Right forelimb (tissue), 1 donor: ENCODE measurements at places on chromosomes 3 and 15.
A peak's percentile ranks its signal among the peaks of the same experiment; 100 is the strongest.

GRCh38 chr3:279325-279724 is 82.8 kb downstream of the CHL1 start:
- DNase-seq, result no peak

GRCh38 chr3:186682812-186683211 is 17.0 kb downstream of the HRG start:
- no peak for DNase-seq

DNA sequence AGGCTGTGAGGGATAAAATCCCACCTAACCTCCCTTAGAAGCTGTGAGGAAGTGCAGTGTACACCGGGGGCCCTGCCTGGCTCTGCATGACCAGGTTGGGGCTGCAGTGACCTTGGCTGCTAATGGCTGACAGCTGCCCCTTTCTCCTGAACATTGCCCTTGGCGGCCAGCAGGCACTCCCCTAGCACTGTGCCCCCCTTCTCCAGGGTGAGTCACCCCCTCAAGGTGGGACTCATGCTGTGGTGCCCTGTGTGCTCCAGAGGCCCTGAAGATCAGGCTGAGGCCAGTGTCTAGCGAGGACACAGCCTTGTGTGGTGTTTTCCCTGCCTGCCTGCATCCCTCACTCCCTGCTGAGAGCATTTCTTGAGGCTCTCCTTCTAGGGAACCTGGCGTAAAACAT is 21.0 kb upstream of the FGD5 start:
- DNase-seq, result peak; percentile 22

- DNase-seq, result no peak
Observed at GRCh38 chr3:109806929-109807328, 469.6 kb upstream of the DPPA4 start.

GRCh38 chr3:11924518-11924917 is 77.8 kb upstream of the TAMM41 start:
- no peak for DNase-seq

GRCh38 chr3:11381141-11381540 is 108.9 kb downstream of the ATG7 start:
- DNase-seq, result no peak

- no peak for DNase-seq
Observed at GRCh38 chr3:44883213-44883955, 9.0 kb downstream of the TGM4 start.

- no peak for DNase-seq
Observed at GRCh38 chr3:8931342-8931741, 31.9 kb downstream of the RAD18 start.

DNA sequence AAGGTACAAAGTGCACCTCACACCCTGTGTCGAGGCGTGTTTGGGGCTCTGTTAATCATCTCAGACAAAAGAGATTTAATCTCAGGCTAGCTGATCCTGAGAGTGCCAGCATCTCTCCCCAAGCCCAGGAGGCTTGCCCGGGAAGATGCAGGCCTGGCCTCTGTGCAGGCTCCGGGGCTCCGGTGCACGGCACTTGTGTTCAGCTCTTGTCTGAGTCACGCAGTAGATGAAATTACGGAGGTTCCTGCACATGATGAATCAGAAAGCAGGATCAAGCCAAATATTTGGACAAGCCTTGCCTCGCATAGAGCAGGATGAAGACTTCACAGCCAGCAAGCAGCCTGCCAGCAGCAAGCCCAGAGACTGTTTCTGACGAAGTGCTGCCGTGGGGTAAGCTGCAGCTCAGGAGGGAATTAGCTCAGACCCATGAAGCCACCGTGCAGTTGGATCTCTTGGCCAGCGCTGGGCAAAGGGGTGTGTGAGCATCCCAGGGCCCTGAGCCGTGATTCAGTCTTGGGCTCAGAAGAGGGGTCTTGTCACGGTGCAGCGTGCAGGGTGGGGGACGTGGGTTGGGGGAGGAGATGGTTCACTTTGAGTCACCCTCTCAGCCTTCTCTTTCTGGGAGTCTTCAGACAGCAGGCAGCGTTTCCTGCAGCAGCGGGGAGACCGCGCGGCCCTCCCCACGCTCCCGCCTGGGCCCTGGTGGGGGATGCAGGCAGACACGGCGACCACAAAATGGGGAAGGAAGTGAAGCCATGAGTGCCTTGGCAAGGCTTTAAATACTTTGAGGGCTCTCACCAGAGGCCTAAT is 89.2 kb upstream of the MEF2A start:
- peak; percentile 60 for DNase-seq

- DNase-seq, result no peak
Observed at GRCh38 chr3:107206141-107206540, 171.1 kb upstream of the CCDC54 start.

DNA sequence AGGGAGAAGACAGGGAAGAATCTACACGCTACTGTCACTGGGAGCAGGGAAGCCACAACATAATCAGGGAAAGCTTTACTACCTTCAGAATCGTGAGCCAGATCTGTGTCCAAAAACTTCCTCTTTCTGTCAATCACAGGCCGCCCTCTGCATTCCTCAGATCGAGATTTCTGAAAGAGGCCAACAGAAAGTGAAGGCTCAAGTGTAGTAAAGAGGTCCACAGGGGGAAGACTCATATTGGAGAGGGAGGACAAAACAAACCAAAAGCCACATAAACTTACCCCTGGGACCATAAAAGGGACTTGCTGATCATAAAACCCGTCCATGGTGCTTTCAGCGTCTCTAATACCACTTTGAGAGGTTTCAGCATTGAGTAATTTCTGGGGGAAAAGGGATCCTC is 3.3 kb downstream of the ETV5 start:
- DNase-seq, result no peak

DNA sequence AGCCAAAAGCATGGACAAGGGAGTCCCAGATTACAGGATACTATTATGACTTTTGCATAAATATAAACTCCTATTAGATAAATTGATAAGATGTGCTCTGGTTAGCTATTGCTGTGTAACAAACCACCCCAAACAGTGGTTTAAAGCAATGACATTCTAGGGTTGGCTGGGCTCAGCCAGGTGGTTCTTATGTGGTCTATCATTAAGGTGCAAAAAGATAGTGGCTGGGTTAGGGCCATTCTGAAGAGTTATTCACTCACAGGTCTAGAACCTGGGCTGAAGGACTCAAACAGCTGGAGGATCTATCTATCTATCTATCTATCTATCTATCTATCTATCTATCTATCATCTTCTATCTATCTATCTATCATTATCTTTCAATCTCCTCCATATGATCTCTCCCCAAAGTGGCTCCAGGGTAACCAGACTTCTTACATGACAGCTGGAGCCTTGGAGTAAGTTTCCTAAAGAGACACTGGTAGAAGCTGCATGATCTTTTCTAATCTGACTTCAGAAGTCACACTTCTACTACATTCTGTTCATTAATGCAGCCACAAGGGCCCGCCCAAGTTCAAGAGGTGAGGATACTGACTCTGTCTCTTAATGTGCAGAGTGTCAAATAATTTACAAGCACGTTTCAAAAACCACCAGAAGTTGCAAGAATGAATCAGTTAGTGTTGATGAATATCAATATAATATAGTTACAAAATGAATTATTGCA is 74.9 kb upstream of the XCR1 start:
- DNase-seq, result no peak

- no peak for DNase-seq
Observed at GRCh38 chr15:33296050-33296449, 14.7 kb upstream of the RYR3 start.

DNA sequence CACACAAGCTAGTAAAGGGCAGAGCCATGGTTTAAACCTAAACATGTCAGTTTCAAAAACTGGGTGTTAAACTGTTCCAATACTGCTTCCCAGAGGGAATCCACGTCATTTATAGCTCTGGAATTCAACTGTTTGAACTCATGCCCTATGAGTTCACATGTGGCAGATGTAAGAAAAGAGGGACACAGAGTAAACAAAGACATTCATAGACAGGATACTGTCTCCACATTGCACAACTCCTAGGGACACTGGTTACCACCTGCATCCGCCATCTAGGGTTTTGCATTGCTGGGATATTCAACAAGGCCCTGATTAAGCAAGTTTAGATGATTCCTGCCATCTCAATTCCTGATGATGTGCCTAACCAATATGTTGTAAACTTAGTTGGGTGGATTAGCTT is 134.1 kb upstream of the COL8A1 start:
- DNase-seq, result no peak

GRCh38 chr15:57559875-57560274 is 31.8 kb upstream of the MYZAP start:
- DNase-seq, result peak; percentile 64

DNA sequence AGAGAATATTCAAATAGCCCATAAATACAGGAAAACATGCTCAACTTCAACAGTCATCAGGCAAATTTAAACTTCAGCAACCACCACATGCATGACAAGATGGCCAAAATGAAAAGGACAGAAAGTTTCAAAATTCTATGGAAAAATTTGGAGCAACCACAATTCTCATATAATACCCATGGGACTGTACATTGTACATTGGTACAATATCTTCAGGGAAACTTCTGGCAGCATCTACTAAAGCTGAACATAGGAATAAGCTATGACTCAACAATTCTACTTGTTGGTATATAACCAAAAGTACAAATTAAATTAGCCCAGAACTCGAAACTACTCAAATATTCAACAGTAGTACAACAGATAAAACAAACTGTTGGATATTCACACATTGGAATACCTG is 847.6 kb downstream of the TBL1XR1 start:
- no peak for DNase-seq

GRCh38 chr3:64384561-64384960 is 159.3 kb upstream of the PRICKLE2 start:
- no peak for DNase-seq

GRCh38 chr3:12897381-12898289 is 56.3 kb upstream of the RPL32 start:
- no peak for DNase-seq

- DNase-seq, result no peak
Observed at GRCh38 chr3:46478341-46478740, 13.6 kb upstream of the LTF start.

DNA sequence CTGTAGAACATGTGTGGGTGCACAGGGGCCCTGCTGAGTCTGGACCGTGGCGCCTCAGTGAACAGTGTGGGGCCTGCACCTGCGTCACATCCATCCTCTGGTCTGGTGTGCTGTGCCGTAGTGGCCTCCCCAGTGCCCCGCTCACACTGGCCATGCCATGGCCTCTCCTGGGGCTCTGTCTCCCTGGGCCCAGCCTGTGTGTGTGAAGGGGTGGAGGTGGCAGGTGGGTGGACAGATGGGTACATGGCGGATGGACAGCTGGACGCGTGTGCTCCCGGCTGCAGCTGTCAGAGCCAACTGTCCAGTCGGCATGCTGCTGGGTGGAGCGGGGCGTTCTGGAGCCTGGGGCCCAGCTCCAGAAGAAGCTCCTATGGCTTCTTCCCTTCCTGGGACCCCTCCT is 17.8 kb downstream of the PLXNA1 start:
- DNase-seq, result no peak

- no peak for DNase-seq
Observed at GRCh38 chr3:13299531-13300155, 120.5 kb downstream of the NUP210 start.

- DNase-seq, result no peak
Observed at GRCh38 chr3:103906304-103906703, 1460.4 kb upstream of the ALCAM start.

DNA sequence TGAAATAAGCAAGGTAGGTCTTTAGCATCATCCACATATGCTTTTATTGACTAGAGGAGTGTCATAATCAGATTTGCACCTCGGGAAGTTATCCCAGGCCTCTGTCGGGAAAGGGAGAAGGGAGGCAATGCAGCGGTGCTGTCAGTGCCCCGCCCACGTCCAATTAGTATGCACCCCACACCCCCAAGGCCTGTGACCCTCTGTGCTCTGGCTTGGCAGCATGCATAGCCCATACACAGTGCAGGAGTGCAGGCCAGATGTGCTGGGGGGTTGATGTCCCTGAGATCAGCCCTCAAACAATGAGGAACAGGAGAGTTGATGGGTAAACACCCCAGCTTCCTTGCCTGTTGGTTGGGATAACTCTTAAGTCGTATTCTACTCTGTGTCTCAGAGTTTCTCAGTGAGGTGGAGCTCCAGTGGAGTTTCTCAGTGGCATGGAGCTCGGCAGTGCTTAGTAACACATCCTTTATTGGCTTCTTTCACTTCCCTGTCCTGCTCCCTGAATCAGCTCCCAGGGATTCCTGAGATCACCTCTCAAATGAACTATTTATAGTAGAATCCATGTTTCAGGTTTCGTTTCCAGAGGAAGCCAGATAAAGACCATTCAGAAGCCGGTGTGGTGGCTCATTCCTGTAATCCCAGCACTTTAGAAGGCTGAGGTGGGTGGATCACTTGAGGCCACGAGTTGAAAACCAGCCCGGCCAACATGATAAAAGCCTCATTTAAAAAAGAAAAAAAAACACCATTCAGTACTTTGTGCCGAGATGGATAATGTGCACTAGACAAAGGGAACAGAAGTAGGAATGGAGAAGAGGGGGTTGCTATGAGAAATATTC is 26.7 kb upstream of the NDUFB4 start:
- DNase-seq, result no peak

DNA sequence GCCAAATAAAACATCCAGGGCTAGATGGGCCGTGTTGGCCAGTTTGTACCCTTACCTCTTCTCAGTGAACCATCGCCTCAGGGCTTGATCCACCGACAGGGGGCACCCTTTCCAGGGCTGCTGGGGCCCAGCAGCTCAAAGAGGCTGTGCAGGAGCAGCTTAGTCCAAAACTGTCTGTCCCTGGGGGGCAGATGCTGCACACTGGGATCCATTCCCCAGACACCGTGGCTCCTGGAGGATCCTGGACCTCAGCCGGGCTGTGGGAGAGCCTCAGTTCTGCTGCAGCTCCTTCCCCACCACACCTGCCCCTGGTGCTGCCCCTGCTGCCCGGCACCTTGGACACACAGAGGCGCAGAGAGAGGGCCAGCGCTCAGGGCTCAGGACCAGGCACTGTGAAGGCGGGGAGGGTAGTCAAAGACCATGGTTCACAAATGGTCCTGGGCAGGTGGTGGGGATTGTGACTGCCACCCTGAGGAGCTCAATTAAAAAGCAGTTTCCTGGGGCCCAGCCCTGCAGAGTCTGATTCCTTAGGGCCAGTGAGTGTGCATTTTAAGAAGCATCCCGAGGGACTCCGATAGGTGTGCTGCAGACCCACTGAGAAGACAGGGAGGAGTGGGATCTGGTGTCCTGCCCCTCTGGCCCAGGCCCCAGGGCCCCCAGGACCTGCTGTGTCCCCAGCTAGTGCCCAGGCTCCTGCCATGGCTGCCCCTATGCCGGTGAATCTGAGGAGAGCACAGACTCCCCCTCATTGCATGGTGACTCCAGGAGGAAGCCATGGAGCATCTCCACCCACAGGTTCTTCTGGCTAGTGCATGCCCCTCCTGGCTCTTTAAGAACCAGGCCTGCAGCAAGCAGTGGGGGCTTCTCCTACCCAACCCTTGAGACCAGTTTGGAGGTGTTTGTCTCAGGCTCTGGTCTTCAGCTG is 86.5 kb upstream of the PRR20G start:
- DNase-seq, result peak; percentile 34

DNA sequence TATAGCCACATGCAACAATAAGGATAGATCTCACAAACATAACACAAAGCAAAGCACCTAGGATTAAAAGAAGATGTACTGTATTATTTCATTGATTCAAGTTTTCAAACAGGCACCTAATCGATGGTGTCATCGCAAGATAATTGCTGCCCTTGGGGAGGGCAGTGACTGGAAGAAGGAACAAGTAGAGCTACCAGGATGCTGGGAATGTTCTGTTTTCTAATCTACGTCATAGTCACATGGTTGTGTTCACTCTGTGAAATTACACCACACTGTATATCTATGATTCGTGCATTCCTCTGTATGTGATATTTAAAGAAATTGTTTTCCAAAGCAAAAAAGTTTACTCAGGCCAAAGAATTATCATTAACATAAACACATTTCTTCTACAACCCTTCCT is 236.6 kb downstream of the FGF12 start:
- no peak for DNase-seq

GRCh38 chr3:52834871-52835501 is at the start of gene MUSTN1:
Gene MUSTN1, minus strand, starts transcription at chr3:52835019. Its CDS starts 71 bp downstream, at chr3:52834948.
- DNase-seq, result peak; percentile 66
